Fibroblast of skin of abdomen (primary cell): ENCODE measurements at places on chromosomes 3 and 15.
A peak's percentile ranks its signal among the peaks of the same experiment; 100 is the strongest.

GRCh38 chr3:194871143-194871863 lies 185.6 kb downstream of the FAM43A start:
- DNase-seq, result peak; percentile 91

- DNase-seq, result no peak
These were observed 77.7 kb upstream of the RGMA start for GRCh38 chr15:93166675-93167074.

DNA sequence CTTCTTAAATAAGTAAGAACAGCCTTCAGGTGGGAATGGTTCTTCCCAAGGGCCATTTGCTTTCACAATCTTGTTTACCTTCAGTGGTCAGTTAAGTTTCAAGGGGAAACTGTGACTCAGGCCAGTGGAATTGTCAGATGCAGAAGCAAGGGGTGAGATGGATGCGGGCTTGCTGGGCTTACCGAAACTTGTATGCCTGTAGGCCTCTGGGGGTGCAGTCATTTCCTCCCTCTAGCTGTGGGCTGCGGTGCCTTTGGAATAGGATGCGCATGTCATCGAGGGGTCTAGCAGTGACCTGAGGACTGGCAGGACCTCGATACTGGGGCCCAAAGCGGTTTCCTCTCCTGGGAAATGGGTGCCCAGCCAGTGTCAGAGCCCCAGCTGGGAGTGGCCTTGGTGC lies 121.6 kb downstream of the EEFSEC start:
- DNase-seq, result peak; percentile 75

GRCh38 chr3:48784426-48785120 lies 63.1 kb downstream of the PRKAR2A start:
- DNase-seq, result peak; percentile 87

GRCh38 chr3:157586293-157586692 lies 83.1 kb upstream of the VEPH1 start:
- DNase-seq, result no peak

DNA sequence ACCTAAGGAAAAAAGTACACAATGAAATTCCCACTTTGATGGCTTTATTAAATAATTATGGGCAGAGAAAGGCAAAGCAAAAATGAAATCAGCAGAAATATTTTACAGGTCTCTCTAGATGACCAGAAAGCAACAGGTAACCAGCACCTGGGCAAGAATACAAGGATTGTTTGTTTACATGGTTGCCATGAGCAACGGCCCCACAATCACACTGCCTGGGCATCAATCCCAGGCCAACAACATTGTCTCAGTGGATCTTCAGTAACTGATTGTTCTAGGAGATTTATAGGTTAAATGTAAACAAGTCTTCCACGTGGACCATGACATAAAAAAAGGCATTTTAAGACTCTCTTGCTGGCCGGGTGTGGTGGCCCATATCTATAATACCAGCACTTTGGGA lies 82.6 kb downstream of the PDZRN3 start:
- no peak for DNase-seq

DNA sequence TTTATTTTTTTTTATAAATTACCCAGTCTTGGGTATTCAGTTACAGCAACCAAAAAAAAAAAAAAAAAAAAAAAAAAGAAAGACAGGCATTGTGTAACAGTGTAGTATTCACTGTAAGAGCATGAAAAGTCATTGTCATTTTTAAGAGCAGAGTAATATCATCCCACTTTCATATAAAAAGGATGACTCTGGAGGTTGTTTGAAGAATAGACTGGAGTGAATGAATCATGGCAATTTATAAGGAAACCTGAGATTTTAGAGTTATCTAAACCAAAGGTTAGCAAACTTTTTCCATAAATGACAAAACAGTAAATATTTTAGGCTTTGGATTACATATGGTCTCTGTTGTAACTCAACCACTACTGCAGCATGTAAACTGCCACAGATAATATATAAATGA lies 794.9 kb downstream of the NTRK3 start:
- DNase-seq, result no peak

DNA sequence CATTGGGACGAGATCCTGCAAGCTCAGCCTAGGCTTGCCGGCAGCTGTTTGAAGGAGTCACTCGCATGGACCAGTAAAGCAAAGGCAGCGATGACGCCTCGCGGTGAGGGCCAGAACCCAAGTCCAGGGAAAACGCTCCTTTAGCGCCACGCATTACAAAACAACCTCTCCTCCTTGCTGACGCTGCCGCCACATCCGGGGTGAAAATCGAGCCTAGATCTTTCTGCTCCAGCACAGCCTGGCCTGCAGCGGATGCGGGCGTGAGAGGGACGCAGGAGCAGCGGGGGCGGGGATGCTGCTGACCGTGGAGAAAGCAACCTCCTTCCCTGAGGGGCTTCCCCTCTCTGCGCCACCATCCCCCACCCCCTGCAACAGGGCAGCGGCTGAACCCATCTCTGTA lies 46.7 kb downstream of the CASR start:
- no peak for DNase-seq

DNA sequence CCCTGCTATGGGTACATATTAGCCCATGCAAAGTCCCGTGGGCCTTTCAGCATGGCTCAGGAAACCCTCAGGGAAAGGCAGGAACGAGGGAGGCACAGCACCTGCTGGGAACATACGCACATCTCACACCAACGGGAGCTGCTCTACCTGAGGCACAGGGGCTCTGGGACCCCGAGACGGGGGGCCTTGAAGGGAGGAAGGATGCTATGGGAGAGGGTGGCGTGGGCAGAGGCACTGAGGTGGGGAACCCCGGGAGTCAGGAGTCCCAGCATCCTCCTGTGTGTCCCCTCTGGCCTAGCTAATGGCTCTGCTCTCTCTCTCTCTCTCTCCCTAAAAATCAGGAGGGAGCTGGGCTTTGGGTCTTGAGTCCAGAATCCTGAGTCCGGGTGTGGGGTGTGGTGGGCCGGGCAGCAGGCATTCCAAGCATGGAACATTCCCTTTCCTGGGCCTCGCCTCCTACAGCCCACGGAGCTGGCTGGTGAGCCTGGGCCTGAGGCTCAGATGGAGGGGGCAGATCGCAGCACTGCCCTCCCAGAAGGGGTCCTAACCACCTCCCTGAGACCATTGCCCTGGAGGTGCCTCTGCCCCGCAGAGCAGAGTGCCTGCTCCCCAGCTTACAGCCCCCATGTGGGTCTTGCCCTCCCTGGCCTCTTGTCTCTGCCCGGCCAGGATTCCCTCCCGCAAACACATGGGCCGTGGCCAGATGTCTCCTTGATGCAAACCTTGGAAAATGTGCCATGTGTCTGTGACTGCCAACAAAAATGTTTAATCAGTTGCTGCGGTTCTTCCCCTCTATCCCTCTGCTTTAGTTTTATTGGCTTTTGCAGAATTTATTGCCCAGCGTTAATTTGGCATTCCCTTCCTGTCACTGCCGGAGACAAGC lies 101.6 kb downstream of the TMEM266 start:
- no peak for DNase-seq
